Daoy (cell line): ENCODE measurements at places on chromosomes 12 and 14. TPM values are rescaled to one million over a fixed set of nuclear protein-coding genes. Genes with fewer than 3 reads are reported as not detected.

DNA sequence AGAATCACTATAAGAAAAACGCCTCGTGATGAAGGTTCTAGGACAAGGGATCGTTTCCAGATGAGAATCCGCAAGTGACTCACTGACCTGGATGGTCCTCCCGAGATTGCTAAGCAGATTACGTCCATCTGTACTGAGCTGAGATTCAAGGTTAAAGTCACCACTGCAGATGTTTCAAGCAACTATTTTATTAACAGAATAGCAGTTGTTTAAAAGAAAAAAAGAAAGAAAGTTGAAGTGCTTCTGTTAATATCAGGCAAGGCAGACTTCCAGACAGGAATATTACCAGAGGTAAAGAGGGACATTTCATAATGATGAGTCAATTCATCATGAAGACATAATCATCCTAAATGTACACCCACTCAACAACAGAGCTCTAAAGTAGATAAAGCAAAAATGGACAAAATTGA is 17.9 kb downstream of the PXN start:
- DNase-seq = peak; percentile 60

DNA sequence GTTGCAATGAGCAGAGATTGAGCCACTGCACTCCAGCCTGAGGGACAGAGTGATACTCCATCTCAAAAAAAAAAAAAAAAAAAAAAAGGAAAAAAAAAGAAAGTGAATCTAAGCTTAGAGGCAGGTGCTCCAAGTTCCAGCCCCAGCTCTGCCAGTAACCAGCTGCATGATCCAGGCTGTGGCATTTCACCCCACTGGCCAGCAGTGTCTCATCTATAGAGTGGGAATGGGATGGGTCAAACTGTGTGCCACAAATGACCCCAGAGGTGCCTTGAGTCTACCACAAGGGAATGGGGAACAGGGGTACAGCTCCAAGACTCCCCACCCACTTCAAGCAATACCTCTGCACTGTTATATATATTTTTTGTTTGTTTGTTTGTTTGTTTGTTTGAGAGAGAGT is 5.0 kb downstream of the PLEKHD1 start:
- DNase-seq = no peak

- DNase-seq = no peak
Observed at GRCh38 chr12:80356097-80356496, 87.9 kb upstream of the PTPRQ start.

DNA sequence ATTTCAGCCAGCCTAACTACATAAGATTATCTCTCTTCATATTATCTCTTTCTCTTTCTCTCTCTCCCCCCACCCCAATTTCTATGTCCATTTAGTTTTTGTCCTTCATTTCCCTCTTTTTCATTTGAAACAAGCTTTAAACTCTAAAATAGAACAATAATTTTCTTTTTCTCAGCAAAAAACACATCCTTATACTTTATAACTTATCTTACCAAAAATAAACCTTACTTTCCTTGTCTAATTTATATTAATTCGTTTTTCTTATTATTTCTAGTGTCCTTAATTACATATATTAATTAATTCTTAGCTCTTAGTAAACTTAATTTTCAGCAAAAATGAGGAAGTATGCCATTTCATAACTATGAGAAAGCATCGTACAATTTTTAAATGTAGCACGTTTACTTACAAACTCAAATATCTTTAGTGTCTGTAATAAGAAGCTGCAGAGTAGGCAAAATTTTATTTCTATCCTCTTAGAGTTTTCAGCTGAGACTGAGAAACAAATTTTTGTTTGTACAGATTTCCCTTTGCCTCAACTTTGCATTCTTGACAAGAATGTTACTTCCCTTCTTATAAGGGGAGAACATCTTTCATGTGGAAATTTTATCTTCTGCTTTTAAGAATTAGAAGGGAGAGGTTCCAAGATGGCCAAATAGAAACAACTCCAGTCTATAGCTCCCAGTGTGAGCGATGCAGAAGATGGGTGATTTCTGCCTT is 65.1 kb upstream of the ST8SIA1 start:
- DNase-seq = no peak

- DNase-seq = peak; percentile 76
Observed at GRCh38 chr12:121579981-121580868, 598 bp downstream of the KDM2B start.

- no peak for DNase-seq
Observed at GRCh38 chr12:6382371-6382770, 1.6 kb upstream of the LTBR start.

Gene CSRNP2
- 16.9 and 22.3 TPM in 2 replicates for total RNA-seq

Gene HOXC12
- total RNA-seq = 4.3 and 6.0 TPM in 2 replicates
